ENCODE measurements at places on chromosomes 1 and 21.

- DNase-seq: no peak
These were observed 141.2 kb downstream of the PGBD5 start for GRCh38 chr1:230284891-230285290.

- no peak for DNase-seq
These were observed 71.5 kb downstream of the IFI44 start for GRCh38 chr1:78721136-78721535.

DNA sequence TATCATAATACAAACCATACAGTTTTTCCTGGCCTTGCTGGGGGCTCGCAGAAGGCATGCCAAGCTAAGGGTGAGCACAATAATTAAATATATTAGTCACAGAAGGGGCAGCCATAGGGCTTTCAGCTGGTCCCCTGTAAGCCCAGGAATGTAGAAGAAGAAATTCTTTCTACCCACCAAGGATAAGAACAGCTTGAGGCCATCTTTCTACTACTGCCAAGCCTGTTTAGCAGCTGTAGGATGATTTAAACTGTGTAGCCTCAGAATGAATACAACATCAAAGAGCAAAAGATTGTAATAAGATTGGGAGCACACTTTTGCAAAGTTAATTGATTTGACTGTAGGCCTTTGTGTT, 171.5 kb downstream of the LRRC7 start:
- no peak for DNase-seq

DNA sequence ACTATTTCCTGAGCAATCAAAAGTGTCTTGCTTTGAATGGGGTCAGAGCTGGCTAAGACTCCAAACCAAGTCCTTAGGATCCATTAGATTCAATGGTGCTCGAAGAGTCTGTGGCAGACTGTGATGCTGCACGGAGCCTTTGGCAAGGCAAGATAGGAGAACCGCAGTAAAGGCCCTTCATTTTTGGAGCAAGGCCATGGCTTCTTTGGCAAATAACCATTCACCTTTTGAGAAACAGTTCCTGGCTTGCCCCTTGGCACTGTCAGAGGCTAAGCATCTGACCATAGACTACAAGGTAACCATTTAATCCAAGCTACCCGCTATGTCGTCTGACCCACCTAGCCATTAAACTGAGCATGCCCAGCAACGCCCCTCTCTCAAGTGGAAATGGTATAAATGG, 45.2 kb downstream of the EDN2 start:
- no peak for DNase-seq

- no peak for DNase-seq
These were observed 36.7 kb upstream of the TLR5 start for GRCh38 chr1:223179786-223180185.

- DNase-seq: no peak
These were observed 58.1 kb downstream of the LHX4 start for GRCh38 chr1:180287988-180288705.

- DNase-seq: no peak
These were observed 803.7 kb downstream of the NCAM2 start for GRCh38 chr21:21801921-21802320.

Data from activated CD4-positive, alpha-beta T cell treated with anti-CD3 and anti-CD28 coated beads for 4 hours (primary cell).